ENCODE measurements at places on chromosomes 5 and 9.

GRCh38 chr5:91957666-91958065 is 574.5 kb upstream of the ARRDC3 start:
- DNase-seq = no peak

GRCh38 chr5:65970481-65971367 is 44.3 kb downstream of the ERBIN start:
- no peak for DNase-seq

- DNase-seq = no peak
Measured at GRCh38 chr5:72393052-72393451, 72.9 kb downstream of the PTCD2 start.

DNA sequence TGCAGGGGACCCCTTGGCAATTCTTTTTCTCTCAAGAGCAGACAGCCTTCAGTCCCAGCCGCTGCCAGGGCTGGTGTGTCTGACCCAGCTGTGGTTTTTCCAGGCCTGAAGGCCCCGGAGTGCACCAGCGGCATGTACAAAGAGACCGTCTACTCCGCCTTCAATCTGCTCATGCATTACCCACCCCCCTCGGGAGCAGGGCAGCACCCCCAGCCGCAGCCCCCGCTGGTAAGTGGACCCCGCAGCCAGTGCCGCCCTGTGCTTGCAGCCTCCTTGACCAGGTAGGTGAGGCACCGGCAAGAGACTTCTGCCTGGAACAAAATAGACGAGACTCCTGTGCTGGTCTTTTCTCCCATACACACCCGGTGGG is 1.3 kb downstream of the TCF7 start:
- no peak for DNase-seq

GRCh38 chr9:17578911-17579793 is at the start of gene SH3GL2:
Gene SH3GL2 (plus strand): TSS chr9:17579066.
- DNase-seq = peak; percentile 59

DNA sequence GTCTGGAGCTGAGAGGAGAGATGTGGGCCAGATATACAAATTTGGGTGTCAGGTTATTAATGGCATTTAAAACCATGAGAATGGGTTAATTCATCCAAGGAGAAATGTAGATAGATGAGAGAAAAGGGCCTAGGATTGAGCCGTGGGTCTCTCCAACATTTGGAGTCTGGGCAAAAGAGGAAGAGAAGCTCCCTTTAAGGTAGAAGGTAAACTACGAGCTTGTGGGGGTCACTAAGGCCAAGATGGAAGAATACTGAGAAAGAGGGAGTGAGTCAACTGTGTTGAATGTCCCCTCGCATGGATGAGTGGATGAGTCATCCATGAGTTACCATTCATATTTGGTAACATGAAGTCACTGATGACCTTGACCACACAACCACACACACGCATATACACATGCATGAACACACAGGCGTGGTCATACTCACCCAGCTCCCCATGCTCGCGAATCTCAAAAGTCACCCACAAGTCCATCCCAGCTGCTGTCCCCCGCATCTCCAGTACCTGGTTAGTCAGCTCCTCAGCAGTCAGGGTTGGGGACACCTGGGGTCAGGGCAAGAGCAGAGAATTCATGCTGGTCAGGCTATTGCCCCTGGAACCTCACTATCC is 6.8 kb upstream of the FCHSD1 start:
- DNase-seq = no peak

- no peak for DNase-seq
Measured at GRCh38 chr5:151186052-151186451, 28.5 kb upstream of the ANXA6 start.

GRCh38 chr9:4137234-4137633 is 162.6 kb downstream of the GLIS3 start:
- DNase-seq = no peak
